Immature natural killer cell (primary cell): ENCODE measurements at places on chromosomes 11 and 22. TPM values are rescaled to one million over a fixed set of nuclear protein-coding genes. Genes with fewer than 3 reads are reported as not detected.

- no peak overlapping the region for H3K27ac ChIP-seq
- no peaks in the 10 kb centered on the region for H3K4me1 ChIP-seq
- no peak overlapping the region for H3K4me3 ChIP-seq
- no peaks in the 10 kb centered on the region for H3K36me3 ChIP-seq
- no peak for DNase-seq
Observed at GRCh38 chr22:35477911-35478582, 62.6 kb upstream of the RASD2 start.

DNA sequence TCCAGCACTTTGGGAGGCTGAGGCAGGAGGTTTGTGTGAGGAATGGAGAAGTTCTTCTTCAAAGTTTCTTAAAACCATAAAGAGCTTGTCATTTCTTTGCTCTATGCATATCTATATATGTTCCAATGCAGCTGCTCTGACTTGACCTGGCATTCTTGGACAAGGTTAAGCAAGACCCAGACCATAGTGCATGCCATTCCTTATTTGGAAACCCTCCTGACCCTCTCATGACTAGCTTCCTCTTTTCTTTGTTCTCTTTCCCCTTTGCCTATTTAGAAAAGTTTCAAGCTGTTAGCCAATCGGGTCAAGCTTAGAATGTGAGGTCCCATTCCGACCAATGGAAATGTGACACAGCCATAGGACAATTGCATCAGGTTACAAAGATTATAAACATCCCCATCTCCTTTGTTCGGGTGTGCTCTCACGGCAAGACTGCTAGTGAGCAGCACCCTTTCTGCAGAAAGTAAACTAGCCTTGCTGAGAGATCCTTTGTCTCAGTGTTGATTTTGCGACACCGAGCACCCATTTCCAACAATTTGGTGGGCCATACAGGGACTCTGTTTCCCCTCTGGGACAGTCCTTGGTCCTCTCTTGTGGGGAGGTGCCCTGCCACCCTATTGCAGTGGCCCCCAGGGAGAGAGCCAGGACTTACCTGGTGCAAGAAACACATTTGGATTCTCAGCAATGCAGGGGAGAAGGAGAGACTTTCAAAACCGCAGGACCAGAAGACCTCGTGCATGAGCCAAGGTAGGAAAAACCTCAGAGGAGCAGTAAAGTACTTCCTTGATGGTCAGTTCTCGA, 39.9 kb upstream of the ANO1 start:
- H3K27ac ChIP-seq, result no peak overlapping the region
- no peaks in the 10 kb centered on the region for H3K4me1 ChIP-seq
- H3K27me3 ChIP-seq, result peaks cover 3% of the 10 kb centered on the region

DNA sequence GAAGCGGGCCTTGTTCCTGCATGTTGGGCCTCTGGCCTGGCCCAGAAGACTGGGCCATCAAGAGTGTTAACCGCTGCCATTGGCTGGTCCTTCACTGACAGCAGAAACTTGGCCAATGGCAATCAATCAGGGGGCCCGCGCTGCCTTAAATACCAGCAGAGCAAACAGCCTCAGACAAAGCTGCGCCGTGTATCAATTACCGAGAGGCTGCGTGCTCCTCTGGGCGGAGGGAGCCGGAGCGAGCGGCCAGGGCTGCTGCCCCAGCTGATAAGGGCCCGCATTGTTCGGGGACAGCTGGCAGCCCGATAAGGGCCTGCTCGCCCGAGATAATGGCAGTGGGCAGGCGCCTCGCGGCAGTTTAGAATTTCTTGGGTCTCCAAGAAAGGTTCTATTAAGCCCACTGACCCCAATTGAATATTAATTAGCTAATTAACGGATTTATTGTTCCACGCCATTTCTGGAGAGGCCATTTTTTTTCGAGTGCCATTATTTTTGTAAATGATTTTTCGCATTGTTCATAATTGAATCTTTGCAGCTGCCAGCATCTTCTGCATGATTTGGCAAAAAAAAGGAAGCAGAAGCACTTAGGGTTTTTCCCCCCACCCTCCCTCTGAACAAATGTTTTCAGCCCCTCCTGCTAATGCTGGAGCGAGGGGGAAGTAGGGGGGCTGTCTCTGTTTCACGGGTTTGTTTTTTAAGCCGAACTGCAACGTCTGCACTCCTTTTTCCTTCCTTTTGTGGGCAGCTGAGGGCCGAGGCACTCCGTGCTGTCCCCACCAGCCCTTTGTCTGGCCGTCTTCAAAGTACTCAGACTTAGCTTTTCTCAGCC, 37.6 kb upstream of the RIC3 start:
- H3K36me3 ChIP-seq, result no peaks in the 10 kb centered on the region
- H3K27ac ChIP-seq, result no peak overlapping the region
- H3K4me1 ChIP-seq, result peaks cover 5% of the 10 kb centered on the region
- H3K27me3 ChIP-seq, result peaks cover 4% of the 10 kb centered on the region
- no peak for DNase-seq

- no peak overlapping the region for H3K4me3 ChIP-seq
- H3K4me1 ChIP-seq, result peaks cover 6% of the 10 kb centered on the region
- H3K36me3 ChIP-seq, result no peaks in the 10 kb centered on the region
- DNase-seq, result no peak
- H3K27ac ChIP-seq, result no peak overlapping the region
- H3K27me3 ChIP-seq, result peaks cover 6% of the 10 kb centered on the region
Observed at GRCh38 chr22:35622191-35622913, 5.2 kb upstream of the MB start.

DNA sequence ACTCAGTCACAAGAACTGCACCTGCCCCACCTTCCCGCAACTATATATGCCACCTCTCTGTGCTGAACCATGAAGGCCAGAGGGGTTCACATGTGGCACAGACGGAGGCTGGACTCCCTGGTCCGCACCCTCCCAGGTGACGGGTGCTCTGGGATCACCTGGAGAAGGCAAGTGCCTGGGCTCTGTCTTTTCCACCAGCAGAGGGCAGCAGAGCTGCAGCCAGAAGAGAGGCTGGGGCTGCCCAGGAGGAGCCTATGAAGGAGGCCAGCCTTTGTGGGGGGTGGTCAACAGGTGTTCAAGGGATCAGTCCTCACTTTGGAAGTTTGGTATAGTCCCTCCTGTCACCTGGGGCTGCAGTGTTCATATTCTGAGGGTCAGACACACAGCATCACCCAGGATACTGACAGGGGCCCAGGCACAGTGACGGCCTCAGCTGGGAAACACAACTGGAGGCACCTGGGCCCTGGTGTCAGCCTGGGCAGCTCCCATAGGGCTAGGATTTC, 39.2 kb upstream of the IGLL5 start:
- H3K27me3 ChIP-seq, result no peaks in the 10 kb centered on the region
- H3K36me3 ChIP-seq, result peaks cover 6% of the 10 kb centered on the region
- peak overlapping the region; percentile 16 for H3K27ac ChIP-seq
- no peak overlapping the region for H3K4me3 ChIP-seq

DNA sequence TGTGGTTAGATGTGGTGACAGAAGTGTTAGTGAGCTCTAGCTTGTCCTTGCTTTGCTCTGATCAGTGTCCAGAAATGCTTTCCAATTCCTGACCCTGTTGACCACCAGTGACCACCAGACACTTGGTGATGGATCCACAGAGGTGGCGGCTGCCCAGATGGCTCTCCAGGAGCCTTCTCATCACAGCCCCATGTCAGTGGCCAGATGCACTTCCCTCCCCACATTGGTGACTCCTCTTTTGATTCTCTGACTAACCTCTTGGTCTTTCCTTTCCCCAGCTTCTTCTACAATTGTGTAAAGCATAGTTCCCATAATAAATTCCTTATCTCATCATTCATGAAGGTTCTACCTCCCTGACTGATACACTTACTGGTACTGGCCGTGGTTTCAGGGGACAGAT, 40.1 kb upstream of the CXCR5 start:
- no peaks in the 10 kb centered on the region for H3K27me3 ChIP-seq
- DNase-seq, result no peak
- H3K27ac ChIP-seq, result peak overlapping the region; percentile 5
- H3K36me3 ChIP-seq, result no peaks in the 10 kb centered on the region
- no peak overlapping the region for H3K4me3 ChIP-seq

- DNase-seq, result no peak
- H3K4me1 ChIP-seq, result peaks cover 14% of the 10 kb centered on the region
- peaks cover 9% of the 10 kb centered on the region for H3K27me3 ChIP-seq
- no peaks in the 10 kb centered on the region for H3K36me3 ChIP-seq
- H3K27ac ChIP-seq, result no peak overlapping the region
Observed at GRCh38 chr11:69333149-69333710, 39.3 kb downstream of the MYEOV start.

GRCh38 chr11:35347921-35348331, 71.4 kb downstream of the SLC1A2 start:
- no peak for DNase-seq
- H3K27me3 ChIP-seq, result peaks cover 9% of the 10 kb centered on the region
- no peak overlapping the region for H3K4me3 ChIP-seq
- H3K36me3 ChIP-seq, result no peaks in the 10 kb centered on the region
- no peak overlapping the region for H3K27ac ChIP-seq

DNA sequence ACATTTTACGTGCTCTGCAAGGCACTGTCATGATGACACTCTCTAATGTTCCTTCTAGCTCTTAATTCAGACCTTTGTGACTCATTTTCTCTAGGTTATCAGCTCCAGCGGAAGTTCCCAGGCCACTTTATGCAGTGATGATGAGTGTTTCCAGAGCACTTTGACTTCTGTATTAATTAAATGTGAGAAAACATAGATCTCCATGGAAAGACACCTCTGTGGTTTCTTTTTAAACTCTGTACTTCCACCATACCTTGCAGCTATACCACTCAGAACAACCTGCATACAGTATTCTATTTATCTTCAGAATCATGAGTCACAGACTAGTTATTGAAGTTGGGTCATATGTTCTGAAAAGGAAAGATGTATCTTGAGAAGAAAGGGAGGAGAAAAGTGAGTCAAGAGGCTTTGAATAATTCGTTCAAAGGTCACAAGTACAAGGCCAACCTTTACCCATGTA, 175.6 kb upstream of the TENM4 start:
- DNase-seq, result no peak
- no peak overlapping the region for H3K4me3 ChIP-seq
- H3K27me3 ChIP-seq, result no peaks in the 10 kb centered on the region
- no peak overlapping the region for H3K27ac ChIP-seq
- no peaks in the 10 kb centered on the region for H3K4me1 ChIP-seq

DNA sequence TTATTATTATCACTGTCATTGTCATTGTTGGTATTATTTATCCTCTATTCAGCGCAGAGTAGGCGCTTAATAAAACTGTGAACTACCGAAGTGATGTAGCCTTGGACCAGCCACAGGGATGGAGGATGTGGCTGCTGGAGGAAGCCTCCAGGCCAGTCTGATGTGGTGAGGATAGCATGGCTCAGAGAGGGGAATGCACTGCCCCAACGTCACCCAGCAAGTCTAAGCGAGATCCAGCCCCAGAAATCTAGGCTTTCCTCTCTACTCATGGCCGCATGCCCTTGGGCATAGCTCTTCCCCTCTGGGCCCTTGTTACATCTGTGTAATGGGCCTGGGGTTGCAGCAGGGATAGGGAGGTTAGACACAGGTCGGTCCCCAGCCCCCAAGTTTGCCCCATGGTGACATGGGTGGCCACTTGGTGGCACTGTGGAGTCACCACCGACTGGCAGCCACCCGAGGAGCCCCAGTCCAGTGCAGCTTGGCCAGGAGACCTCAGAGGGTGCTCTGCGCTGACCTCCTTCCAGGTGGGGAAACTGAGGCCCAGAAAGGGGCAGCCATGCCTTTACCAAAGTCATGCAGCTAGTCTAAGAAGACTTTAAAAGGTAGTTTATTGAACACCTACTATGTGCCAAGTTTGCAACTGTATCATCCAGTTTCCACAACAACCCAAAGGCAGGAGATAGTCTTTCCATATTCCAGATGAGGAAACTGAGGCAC, 395.7 kb downstream of the MN1 start:
- H3K4me1 ChIP-seq, result no peaks in the 10 kb centered on the region
- H3K4me3 ChIP-seq, result no peak overlapping the region
- no peak for DNase-seq

DNA sequence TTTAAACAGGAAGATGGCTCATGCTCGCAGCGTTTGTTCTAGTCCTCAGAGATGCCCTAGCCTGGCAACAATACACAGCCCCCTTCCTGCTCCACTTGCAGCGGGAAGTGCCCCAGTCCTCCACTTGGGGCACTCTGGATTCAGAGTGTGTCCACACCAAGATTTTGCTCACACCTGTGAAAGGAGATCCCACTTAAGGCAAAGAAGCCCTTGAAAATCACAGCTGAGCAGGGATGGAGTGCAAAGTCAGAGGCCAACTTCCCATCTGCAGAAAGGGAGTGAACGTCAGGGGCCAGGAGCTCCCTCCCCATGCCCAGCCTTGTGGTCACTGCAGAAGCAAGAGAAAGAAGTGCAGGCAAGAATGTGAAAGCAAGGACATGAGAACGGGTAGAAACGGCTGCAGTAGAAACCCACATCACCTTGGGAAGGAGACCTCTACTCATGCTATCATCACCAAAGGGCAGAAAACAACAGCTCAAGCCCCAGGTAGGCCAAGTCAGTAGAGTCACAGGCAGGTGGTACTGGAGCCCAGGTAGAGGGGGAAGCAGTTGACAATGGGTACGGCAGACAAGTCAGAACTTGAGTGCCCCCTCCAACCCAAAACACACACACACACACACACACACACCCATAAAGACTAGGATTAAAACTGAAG, 157.4 kb downstream of the BUD13 start:
- no peak for DNase-seq
- H3K27me3 ChIP-seq, result no peaks in the 10 kb centered on the region
- no peak overlapping the region for H3K27ac ChIP-seq

DNA sequence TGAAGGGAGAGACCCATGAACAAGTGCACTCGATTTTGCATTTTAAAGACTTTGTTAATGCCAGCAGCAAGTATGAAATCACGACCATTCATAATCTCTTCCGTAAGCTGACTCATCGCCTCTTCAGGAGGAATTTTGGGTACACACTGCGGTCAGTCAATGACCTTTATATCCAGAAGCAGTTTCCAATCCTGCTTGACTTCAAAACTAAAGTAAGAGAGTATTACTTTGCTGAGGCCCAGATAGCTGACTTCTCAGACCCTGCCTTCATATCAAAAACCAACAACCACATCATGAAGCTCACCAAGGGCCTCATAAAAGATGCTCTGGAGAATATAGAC, 5.9 kb downstream of the SERPIND1 start:
- H3K27me3 ChIP-seq, result peaks cover 3% of the 10 kb centered on the region
- no peak overlapping the region for H3K27ac ChIP-seq
- H3K4me3 ChIP-seq, result no peak overlapping the region
- no peaks in the 10 kb centered on the region for H3K4me1 ChIP-seq

DNA sequence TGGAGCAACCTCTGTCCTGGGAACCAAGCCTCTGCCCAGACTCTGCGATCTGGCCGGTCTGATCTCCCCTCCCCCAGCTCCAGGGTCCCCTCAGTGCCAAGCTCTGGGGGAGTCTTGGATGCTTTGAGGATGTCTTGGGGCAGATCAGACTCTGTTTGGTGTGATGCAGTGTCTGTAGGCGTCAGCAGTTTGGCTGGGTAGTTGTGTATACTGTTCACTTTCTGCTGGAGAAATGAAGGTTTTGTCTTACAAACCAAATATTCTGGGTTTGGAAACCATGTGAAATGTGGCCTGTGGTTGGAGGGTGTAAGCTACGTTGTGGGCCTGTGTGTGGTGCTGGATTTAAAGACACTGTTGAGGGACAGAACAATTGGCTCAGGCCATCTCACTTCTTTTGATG, 4.6 kb downstream of the INSC start:
- peaks cover 17% of the 10 kb centered on the region for H3K27me3 ChIP-seq
- peaks cover 36% of the 10 kb centered on the region for H3K4me1 ChIP-seq
- H3K27ac ChIP-seq, result no peak overlapping the region
- peak; percentile 10 for DNase-seq

The PKDREJ gene
- not detected for polyA plus RNA-seq

The RIMBP3B gene
- not detected for polyA plus RNA-seq

The GRM5 gene
- polyA plus RNA-seq, result not detected

The C11orf97 gene
- polyA plus RNA-seq, result not detected
